ENCODE measurements at places on chromosomes 16 and 17. TPM values are rescaled to one million over a fixed set of nuclear protein-coding genes. Genes with fewer than 3 reads are reported as not detected.

GRCh38 chr16:2205967-2206313 is 686 bp downstream of the MLST8 start:
- no peak for DNase-seq

- DNase-seq = peak; percentile 64
Observed at GRCh38 chr17:76063875-76064546, 8.3 kb downstream of the SRP68 start.

GRCh38 chr17:8463099-8463498 is 27.4 kb downstream of the NDEL1 start:
- DNase-seq = no peak

DNA sequence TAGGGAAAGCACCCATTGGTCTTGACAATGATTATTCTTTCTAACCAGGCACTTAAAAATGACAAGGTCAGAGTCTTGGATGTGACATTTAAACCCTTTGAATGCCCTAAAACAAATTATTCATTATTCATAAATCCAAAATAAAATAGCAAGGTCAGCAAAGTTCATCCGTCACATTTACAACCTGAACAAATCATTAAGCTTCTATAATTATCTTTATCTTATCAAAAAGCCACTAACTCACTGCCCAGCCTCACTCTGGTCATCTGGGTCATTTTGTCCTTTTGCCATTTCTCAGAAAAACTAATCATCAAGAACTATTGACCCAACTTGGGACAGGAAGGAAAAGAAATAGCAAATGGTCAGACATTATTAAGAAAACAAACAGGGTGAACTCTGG is 507.3 kb upstream of the CDH8 start:
- no peak for DNase-seq

SOST gene
- total RNA-seq = not detected

Data from activated naive CD4-positive, alpha-beta T cell treated with anti-CD3 and anti-CD28 coated beads, Interleukin-2, amount 50 U/mL, for 72 hours (primary cell).